WTC11 (cell line): ENCODE measurements at places on chromosomes 6 and 20.
A peak's percentile ranks its signal among the peaks of the same experiment; 100 is the strongest.

DNA sequence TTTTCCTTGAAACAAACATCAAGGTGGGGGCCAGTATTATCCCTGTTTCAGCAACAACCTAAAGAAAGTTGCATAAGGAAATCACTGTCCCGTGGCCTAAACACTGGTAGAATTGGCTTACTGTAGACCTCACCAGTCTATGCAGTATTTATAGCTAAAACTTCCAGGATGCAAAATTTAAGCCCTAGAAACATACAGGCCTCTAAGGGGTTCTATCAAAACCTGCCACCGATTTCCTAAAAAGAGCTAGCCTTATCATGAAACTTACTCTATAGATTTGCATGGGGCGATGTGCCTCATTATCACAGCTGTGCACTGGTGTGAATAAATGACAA lies 84.3 kb upstream of the FOXQ1 start:
- no peak for DNase-seq

- DNase-seq = peak; percentile 69
These were observed 96.7 kb upstream of the BACH2 start for GRCh38 chr6:90393232-90393884.

GRCh38 chr6:107642861-107643328 lies 153.0 kb downstream of the SOBP start:
- DNase-seq = no peak

DNA sequence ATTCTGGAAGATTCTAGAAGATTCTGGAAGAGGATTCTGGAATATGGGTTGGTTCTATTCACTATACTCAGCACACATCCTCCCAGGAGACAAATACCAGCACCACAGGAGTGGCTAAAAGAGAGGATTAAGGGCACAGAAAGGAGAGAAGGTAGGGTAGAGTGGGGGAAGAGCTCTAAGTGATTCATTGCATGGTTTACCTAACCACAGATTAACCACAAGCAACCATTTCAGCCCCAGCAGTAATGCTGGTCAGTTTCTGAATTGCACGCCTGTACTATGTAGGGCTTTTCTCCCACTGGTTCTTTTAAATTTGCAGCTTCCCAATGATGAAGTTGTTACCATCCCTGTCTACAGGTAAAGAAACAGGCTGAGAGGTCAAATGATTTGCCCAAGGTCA lies 192.7 kb upstream of the PMEPA1 start:
- DNase-seq = no peak

- no peak for DNase-seq
These were observed 159.1 kb downstream of the TBX18 start for GRCh38 chr6:84605298-84605697.

DNA sequence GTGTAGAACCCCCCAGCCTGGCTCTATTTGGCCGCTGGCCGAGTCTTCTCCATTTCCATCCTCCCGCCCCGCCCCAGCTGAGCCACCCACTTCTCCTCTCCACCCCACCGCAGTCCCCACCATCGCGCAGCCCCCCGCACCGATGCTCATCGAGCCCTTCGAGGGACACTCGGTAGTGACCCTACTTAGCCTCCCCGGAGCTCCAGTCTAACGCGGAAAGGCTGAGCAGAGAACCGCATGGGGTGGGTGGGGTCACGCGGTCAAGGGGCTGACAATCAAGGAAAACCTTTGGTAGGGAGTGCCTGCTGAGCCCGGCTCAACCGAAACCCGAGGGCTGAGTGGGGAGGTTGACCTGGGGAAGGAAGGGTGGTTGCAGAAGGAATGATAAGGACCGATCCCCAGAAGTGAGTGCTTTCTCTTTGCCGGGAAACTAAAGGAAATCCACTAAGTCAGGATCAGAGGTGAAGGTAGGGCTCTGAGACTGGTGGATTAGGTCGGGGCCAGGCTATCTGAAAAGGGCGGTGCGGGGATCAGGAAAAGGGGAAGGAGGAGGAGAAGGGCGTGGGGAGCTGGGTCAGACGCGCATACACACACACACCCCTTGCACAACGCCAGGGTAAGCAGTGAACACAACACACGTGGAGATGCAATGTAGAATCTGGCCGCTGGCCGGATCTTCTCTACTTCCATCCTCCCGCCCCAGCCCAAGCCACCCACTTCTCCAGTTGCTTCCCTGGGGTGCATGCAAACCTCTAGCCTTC lies 49.8 kb downstream of the CPXM1 start:
- DNase-seq = peak; percentile 71

DNA sequence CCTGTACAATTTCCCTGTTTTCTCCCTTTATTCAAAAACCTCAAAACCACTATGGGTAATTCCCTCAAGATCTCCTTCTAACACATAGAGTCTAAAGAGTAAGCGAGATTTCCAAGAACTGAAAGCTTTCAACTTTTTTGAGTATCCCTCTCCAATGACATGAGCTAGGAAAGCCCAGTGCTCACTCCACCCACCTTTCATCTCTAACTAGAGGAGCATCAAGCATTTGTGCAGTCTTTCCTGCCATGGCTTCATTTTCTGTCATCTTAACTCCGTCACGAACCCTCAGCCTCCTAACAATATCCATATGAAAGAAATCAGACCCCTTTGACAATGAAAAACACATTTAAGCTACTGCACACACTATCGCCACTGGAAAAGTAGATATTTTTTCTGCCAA lies 91.9 kb upstream of the SUPT3H start:
- DNase-seq = no peak

DNA sequence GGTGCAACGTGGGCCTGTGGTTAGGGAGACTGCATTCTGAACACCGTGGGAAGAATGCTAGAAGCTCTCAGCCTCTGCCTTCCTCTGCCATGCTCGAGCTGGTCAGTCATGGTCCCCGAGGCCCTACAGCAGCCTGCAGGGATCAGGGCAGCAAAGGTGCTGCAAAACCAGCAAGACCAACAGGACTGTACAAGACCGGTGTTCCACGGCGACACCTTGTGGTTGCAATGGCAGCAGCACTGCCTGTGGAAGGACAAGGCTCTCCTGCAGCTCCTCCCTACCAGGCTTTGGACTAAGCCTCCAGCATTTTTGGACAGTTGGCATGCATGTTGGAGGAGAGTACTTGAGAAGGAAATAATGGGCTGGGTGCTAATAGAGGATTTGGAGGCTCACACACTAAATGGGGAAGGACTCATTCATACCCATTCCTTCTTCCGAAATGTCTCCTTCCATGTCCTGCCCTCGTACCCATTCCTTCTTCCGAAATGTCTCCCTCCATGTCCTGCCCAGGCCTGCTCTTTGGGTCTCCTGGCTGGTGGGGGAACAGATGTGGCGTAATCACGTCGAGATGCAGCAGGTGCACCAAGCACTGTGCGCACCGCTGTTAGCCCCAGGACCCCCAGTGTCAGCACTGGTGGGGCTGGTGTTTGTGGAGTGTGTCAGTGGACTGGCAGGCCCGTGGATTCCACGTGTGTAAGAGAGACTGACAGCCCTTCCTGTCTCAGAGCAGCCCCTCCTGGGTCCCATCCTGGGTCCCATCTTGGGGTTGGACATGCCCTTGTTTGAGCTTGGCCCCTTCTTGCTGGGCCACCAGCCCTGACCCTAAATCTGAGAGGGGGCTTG lies 18.6 kb upstream of the MYT1 start:
- DNase-seq = peak; percentile 66

DNA sequence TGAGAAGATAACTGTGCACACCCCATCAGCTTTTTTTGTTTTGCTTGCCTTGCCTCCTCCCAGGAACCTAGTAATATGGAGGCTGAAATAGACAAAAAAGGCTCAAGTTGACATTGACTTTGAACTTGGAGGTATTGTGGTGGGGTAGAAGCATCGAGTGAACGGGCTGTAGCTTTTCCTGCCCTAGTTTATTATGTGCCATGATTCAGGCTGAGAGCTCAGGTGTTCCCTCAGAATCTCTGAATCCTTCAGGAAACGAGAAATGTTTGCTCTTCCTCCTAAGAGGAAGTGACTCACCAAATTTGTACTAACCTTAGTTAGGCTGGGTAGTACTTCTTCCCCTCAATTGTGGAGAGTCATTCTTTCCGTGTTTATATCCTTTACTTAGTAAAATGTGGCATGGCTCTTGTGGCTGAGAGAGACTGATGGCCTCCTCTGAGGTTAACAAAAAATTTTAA lies 98.8 kb downstream of the SASH1 start:
- no peak for DNase-seq

- no peak for DNase-seq
These were observed 47.1 kb upstream of the RNF8 start for GRCh38 chr6:37306624-37307222.

DNA sequence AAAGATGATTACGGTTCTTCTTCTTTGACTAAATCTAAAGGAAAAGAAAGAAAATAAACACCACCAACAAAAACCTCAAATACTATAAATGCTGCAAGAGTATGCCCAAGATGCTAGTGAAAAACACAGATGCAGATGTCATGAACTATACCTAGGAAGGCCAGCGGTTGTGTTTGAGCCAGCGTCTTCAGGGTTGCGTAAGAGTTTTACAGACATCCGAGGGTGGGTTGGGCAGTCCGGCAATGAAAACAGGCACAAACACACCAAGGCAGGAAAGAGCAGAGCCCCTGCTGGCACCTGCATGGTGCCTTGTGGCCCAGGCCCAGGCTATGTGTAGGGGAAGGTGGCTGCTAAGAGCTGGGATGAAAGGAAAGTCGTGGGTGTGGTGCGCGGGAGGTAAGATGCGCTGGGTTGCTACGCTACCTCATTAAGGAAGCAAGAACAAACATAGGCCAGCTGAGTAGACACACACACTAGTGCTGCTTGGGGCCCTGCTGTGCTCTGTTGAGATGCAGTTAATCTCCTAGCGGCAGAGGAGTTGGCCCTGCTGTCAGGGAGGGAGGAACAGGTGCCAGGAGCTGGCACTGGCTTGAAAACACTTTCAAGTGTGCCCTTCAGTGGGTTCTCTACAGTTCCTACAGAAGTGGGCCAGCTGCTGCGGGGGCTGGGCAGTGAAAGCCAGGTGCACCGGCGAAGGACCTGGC lies 170.2 kb upstream of the PLN start:
- DNase-seq = peak; percentile 35

DNA sequence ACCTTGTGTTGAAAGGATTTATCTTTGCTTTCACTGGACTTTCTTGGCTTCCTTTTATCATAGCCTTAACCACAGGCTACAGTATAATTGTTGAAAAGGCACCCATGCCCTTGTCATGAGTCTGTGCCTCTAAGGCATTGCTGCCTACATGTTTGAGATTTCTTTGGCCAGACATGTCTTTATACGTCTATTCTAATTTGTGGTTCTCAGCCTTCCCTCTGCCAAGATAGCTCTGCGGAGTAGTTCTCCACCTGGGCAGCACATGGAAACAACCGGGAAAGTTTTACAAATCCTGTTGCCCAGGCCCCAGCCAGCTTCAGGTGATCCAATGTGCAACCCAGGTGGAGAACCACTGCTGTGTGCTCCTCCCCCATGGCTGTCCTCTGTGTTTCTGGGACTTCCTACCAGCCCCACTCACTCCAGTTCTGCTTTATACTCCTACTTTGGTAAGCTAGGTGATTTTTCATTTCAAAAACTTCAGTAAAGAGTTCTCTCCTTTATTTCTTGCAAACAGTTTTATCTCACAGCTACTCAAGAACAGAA lies 159.6 kb upstream of the MYLIP start:
- DNase-seq = no peak

DNA sequence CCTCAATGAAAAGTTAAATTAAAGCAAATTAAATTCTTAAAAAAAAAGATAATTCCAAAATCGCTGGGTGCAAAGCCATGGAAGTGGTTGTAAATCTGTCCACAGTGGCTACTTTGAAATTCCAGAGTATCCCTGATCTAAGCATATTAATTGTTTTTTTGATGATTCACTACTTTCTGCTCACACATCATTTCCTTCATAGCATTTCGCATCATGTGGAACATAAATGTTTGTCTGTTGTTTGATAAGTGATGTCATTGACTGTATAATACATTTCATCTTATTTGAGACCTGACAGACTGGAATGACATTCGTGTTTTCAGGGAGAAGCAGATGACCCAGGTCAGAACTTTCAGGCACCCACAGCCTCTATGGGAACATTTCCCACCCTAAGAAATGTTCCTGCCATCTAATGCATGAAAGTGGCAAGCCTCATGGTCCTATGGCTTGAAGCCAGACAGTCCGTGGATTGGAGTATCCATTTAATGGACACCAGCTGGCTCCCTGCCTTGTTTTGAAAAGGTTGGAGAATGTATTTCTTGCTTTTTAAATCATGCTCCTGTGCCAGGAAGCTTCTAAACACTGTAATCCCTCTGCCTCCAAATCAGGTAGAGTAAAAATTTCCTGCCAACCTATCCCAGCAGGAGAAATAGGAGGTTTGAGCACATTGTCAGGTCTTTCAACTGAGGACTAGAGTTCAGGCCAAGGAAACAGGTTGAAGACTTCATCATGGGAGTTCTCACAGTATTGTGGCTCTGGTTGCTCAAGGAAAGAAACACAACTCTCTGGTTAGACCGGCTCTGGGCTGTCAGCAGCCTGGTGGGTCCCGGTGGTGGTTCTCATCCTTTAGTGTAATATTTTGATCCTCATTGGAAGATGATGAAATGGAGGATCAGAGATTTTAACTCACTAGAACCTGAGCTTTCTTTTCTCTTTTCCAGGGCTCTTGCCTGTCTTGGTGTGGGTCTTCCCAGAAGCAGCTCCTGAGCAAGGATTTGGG lies 157.9 kb downstream of the SLC24A3 start:
- DNase-seq = no peak

DNA sequence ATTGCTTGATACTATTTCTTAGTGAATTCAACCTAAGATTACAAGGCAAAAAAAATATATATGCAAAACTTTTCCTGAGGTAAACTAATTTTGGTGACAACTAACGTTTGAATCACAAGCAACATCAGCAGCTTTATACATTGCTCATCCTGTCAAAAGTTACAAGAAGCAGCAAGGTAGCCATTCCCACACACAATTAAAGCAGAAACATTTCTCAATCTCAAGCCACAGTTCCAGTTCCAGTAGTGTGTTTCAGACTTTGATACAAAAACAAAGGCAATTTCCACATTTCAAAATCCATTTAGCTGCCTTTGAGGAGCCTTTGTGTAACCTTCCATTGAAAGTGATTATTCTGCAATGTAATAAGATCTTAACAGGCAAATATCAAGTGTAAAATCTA lies 191.0 kb downstream of the WDR27 start:
- no peak for DNase-seq

GRCh38 chr6:147530132-147531060 lies 21.9 kb downstream of the SAMD5 start:
- no peak for DNase-seq

DNA sequence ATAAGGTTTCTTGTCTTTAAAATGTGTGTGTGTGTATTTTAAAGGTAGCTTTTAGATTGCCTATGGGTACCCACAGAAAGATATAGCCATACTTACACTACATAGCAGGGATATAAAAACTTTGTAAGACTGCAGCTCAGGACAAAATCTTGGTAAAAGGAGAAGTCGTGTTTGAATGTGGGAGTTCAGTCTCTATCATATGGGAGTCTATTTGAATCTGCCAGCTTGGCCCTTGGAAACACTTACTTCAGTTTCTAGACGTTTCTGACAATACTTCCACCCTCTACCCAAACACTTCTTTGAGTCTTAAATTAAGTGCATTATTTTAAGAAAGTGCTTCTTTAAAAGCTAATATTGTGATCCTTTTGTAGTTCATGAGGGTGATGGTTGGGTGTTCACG lies 155.7 kb downstream of the CARMIL1 start:
- no peak for DNase-seq

DNA sequence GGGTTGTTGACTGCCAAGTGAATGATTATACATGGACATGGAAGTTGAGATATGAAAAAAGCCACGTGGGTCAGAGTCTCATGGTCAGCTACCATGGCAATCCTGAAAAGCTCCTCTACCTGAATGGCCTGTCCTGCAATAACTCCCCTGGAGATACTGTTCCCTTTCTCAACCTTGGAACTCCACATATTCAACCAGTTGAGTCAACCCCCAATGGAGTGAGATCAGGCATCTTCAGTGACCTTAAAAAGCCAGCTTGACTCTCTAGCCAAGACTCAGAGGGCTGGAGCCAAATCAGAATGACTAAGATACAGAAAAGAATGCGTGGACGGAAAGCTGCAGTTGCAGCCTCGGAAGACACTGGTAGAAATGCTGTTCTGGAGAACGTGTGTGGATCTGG lies 341.3 kb downstream of the FOXA2 start:
- no peak for DNase-seq
